ENCODE measurements at places on chromosomes 7 and 10.

GRCh38 chr10:114273910-114274309, 34.9 kb downstream of the VWA2 start:
- no peak for DNase-seq

- DNase-seq = peak; percentile 94
Observed at GRCh38 chr10:29535012-29535777, 99.6 kb downstream of the SVIL start.

- no peak for DNase-seq
Observed at GRCh38 chr7:101985903-101986734, 168.7 kb downstream of the CUX1 start.

DNA sequence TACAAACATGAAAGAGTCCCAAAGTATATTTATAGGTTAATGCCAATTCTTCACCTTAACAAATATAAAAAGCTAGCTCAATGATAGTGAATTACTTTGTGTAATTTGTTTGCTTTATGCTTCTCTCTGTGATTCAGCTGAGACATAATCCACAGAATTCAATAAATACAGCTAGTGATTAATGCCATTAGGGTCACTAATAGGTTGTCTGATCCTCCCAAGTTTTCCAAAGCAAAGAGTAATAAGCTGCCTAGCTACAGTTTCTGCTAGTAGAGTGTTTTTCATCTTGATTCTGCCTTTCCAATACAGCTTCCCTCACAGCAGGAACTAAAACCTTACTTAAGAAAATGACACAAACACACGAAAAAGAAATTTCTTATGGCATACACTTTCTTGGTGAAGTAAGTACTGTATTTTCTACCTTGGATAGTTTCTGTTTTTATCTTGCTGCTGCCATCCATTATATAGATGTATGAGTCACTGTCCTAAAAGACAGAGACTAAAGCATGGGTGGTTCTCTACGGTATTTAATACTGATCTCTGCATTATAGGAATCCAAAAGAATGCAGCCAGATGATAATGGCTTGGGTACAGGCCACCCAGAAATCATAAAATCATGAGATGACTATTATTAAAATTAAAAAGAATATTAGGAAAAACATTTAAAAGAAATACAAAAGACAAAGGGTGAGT, 170.0 kb downstream of the TPK1 start:
- no peak for DNase-seq

Measured in body of pancreas (tissue), 4 donors.